ENCODE measurements at places on chromosomes 7 and 10. TPM values are rescaled to one million over a fixed set of nuclear protein-coding genes. Genes with fewer than 3 reads are reported as not detected.

- no peak for DNase-seq
- no peaks in the 10 kb centered on the region for H3K36me3 ChIP-seq
- no peaks in the 10 kb centered on the region for H3K4me1 ChIP-seq
- peak overlapping the region; percentile 18 for H3K4me3 ChIP-seq
- peaks cover 2% of the 10 kb centered on the region for H3K27me3 ChIP-seq
Measured at GRCh38 chr7:1741751-1742554, 71.9 kb downstream of the ELFN1 start.

GRCh38 chr7:131640686-131641085 lies 84.3 kb upstream of the PODXL start:
- H3K36me3 ChIP-seq: no peaks in the 10 kb centered on the region
- no peaks in the 10 kb centered on the region for H3K4me1 ChIP-seq
- no peak for DNase-seq
- no peak overlapping the region for H3K27ac ChIP-seq
- H3K4me3 ChIP-seq: no peak overlapping the region

Gene NUTM2D
- total RNA-seq: 2.4 TPM

Gene ZNF727
- total RNA-seq: 1.3 TPM

Gene RNF32
- total RNA-seq: not detected
